ENCODE measurements at places on chromosomes 1 and 21.

DNA sequence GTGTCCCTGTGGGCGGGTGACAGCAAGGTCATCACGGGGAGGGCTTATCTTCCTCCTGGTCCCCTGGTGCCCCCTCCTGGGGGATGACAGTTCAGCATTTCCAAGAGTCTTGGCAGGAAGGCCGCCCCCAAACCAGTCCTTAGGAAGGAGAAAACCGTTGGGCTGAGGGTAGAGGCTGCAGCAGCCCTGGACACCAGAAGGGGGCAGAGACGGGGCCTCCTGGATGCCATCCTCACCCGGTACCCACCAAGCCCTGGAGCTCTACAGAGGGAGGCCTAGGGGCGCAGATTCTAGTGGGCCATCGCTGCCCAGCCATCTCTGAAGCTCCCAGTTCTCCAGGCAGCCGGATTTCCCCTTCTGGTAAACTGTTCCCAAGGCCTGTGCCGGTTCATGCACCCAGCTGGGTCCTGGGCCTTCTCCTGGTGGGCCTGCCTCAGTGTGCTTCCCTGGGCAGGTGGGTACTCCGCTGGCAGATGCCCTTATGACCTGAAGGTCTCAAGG lies 14.8 kb upstream of the ZNF669 start:
- DNase-seq: peak; percentile 25

DNA sequence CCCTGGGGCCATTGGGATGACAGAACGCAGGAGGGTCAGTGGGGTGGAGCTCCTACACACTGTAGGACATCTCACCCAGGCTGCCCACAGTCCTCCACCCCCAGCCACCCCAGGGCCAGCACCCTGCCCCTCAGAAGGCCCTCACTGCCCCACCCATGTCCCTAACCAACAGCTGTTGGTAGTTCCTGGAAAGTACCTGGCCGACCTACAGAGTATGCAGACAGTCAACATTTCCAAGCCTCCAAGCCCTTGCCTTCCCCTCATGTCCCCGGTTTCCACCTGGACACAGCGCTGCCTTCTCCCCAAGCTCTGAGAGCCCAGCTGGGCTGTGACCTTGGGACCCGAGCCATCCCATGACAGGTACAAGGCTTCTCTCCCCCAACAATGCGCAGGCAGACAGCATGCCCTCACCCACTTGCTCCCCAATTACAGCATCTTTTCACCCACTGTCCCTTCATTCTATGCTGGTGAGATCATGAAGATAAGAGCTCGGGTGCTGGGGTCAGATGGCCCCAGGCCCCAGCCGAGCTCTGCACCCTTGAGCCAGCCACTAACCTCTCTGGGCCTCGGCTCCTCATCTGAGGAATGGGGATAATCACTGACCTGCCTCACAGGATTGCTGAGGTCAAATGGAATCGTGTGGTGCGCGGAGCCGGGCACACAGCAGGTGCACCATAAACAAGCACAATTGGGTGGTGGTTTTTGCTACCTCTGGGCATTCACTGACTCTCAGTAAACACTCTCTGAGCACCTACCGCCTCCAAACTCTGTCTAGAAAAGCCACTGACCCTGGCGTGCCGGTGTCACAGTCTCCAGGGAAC lies 11.2 kb downstream of the LAPTM5 start:
- no peak for DNase-seq

DNA sequence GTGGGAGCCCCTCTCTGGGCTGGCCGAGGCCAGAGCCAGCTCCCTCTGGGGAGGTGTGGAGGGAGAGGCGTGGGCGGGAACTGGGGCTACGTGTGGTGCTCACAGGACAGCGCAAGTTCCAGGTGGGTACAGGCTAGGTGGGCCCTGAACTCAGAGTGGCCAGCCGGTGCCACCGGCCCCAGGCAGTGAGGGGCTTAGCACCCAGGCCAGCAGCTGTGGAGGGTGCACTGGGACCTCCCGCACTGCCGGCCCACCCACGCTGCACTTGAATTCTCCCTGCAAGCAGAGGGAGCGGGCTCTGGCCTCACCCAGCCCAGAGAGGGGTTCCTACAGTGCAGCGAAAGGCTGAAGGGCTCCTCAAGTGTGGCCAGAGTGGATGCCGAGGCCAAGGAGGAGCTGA lies 20.2 kb downstream of the PRAMEF20 start:
- DNase-seq: no peak

DNA sequence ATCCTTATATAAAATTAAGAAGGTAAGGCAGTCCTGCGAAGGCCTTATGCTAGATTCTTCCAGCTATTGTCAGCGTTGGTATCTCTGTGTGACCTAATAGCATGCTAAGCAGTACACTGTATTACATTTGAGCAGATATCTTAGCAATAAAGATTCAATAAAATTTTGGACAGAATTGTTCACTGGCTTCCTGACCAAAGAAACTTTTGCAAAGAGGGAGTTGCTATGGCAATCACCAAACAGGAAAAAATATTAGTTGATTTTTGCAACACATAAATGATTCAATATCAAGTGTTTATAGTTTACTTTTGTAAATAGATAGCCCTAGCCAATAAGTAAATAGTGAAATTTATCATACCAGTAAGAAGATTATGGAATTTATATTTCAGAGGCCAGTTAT lies 31.0 kb upstream of the PLEKHO1 start:
- no peak for DNase-seq

Measured in stimulated activated CD4-positive, alpha-beta T cell treated with anti-CD3 and anti-CD28 coated beads, Interleukin-15, amount 100 ng/mL, for 48 hours (primary cell).